NCI-H226 (cell line): ENCODE measurements at places on chromosomes 13 and 19.
A peak's percentile ranks its signal among the peaks of the same experiment; 100 is the strongest.

DNA sequence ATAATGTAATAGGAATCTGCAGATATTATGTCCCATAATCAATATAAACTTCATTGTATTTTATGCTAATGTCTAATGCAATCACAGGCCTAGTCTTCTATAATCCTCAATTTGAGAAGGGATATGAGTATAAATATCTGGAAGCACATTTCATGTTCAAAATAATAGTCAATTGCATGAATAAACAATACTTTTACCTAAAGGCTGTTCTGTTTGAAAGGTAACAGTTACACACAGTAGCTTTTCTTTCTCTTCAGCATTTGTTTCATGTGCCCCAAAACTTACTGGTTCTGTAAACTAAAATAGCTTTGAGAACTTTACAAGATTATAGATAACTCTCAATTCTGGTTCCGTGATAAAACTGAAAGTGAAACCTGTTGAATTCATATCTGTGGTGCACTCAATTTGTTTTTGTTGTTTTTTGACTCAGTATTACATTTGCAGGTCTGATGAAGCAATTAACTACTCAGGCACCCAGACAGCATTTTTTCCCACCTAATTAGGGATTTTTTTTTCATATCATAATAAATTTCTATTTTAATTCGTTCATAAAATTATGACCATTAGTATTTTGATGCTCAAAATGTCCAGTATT is 1193.8 kb downstream of the SLITRK1 start:
- DNase-seq: no peak

DNA sequence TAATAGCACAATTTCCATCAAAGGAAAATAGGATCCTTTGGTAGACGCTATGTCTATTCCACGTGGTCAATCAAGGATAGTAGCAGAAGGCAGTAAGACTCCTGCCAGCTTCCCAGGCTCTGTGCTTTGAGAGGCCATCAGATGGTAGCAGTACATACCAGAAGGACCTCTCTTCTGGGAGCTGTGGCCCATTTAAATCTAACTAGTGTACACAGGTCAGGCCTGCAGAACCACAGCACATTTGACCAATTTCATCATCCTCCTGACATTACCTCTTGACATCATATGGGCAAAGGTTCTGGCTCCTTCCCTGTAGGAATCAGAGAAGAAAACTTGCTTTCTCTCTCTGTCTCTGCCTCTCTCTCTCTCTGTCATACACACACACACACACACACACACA is 229.6 kb upstream of the HTR2A start:
- DNase-seq: no peak

DNA sequence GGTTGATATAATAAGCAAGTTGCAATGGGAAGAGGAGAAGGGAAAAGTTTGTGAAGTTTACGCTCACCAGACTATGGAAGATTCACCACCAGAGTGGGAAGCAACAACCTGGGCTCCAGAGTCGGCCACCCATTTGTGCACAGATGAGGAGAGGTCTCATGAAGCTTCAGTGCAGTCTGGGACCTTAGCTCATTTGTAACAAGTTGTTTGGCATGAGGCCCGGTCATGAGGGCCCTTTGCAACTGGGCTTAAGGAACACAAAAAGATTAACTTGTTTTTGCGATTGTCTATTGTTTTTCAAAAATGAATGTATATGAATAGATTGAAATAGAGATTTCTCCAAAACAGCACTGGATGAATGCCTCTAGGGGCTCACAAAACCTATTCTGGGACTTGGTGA is 94.2 kb downstream of the ZNF737 start:
- no peak for DNase-seq

DNA sequence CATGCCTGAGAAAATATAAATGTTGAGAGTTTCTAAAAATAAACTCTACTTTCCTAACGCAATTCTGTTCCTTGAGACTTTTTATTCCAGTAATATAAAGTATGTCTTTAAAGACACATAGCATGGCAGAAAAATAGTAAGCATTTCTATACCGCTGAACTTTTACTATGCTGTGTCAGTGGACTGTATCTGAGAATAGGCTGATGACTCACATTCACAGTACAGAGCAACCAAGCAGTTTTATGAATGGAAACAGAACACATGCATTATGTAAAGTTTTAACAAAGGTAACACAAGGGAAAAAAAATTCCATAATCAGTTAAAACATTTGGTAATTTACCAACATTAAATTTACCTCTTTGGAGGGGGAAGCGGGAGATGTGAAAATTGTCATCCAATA is 38.4 kb downstream of the ZDHHC20 start:
- DNase-seq: no peak

- no peak for DNase-seq
Observed at GRCh38 chr19:40228346-40228745, 1.9 kb upstream of the CCNP start.

DNA sequence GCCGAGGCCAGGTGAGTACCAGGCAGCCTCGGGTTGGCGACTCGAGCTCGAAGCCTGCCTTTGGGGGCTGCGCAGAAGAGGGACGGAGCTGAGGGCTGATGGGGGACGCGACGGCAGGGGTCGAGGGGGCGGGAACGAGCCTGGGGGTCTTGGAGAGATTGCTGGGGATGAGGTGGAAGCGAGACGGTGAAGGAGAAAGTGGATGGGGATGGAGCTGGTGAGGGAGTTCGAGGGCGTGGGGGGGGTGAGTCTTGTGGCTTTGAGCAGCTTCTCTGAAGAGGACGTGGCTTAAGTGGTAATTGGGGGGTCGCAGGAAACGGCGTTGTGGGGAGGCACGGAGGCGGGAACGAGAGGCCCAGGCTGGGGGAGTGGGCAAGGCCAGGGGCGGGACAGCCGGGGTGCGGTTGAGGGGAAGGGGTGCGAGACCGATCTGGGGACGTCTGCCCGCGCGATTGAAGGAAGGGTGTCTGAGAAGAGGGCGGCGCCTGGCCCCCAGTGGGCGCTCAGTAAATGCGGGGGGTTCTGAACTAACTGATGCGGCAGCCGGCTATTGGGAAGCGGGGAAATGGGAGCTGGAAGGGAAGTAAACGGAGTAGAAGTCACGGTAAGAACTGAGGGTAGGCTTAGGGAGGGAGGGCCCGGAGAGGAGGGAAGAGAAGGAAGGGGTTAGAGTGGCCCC is 426 bp downstream of the MYO9B start:
- no peak for DNase-seq

- no peak for DNase-seq
Observed at GRCh38 chr13:40160618-40161350, 505.3 kb downstream of the COG6 start.

GRCh38 chr19:8609279-8610040 is 1.1 kb downstream of the ADAMTS10 start:
- peak; percentile 59 for DNase-seq

DNA sequence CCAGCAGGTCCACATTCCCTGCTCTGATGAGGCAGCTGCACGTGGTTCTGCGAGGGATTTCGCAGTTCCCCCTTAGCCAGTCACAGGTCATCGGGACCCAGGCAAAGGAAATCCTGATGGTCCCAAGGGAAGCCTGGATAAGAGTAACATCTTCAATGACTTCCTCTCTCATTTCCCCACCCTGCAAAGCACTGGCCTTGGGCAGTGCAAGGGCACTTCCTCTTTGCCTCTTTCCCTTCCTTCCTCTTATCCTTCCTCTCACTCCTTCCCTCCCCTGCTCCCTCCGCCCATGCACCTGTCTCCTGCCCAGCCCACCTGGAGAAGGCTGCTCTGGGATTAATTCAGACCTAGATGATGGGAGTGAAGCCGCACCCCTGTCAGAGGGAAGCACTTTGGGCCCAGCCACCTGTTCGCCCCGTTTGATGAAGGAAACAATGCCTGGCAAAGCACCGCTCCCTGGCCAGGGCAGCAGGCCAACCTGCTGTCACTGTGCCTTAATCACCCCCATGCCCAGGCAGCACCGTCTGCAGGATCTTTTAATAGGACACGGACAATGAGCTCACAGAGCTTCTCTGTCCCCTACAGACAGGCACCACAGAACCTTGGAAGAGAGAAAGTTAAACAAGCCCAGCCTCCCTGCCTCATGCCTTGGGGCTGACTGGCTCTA is 113.5 kb upstream of the PABPC3 start:
- no peak for DNase-seq

- no peak for DNase-seq
Observed at GRCh38 chr13:113441661-113442060, 11.6 kb downstream of the ADPRHL1 start.

DNA sequence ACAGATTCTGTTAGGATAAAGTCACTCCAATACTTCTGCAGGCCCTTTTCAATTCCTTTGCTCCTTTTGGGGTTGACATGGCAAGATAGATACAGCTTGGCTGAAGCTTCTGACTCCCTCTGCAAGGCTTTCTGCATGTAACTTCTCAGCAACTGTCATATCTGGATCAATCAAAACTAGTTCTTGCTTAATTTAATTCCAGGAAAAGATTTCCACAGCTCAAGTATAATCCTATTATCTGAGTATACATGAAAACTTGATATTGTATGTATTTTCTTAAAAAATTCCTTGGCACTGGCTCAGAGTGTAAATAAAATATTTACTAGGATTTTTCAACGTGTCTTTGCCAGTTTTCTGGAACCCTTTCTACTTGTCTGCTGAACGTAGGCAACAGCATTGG is 109.6 kb downstream of the STARD13 start:
- no peak for DNase-seq

DNA sequence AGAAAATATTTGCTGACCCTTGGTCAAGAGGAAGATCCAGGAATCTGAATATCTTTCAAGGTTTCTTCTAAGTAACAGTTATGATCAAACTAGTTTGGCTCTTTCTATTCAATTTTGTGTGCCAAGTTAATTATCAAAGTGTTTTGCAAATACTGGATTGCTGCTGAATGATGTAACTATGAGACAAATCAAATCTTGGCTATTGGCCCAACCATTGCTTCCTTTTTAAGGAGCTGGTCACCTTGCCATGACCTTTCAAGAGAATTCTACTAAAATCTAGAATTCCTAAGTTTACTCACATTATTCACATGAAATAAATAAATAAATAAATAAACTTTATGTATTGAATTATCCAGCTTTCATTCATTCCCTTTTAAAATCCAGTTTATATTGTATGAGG is 371.8 kb downstream of the SLITRK6 start:
- no peak for DNase-seq

DNA sequence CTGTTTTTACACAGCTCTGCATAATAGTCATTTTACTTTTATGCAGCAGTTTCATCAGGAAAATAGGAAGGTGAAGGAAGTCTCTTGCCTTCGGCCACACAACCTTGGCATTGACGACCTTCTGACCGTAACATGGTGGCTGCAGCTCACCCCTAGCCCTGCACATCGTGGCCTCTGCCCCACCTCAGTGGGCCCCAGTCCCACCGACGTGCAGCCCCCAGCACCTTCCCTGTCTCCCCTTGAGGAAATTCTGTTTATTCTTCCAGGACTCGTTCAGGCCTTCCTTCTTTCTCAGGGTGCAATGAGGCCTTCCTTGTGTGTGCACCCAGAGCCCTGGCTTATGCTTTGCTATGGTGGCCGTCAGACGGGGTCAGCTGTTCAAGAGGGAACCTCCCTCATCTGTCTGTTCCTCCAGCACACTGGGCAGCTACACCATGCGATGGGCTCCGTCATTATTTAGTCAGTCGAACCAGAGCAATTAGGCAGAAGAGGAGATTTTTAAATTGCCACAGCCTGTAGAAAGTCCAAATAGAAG is 33.3 kb downstream of the TMEM255B start:
- DNase-seq: no peak

DNA sequence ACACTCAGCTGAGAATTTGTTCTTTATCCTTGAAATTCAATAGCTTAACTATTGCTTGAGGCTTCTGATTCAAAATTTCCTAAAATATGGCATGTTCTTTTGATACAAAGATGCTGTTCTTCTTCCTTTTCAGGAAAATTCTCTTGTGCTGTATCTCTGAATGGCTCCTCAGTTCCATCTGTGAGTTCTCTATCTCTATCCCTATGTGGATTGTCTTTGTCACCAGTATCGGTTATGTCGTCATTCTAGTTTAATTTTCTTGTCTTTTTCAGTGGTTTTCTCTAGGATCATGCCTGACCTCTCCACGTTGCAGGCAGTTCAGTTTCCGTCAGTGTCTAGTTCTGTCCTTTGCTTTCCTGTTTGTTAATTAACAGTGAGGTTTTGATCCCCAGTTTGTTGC is 104.6 kb upstream of the GJB6 start:
- no peak for DNase-seq

- DNase-seq: peak; percentile 94
Observed at GRCh38 chr19:11530432-11530831, 1.5 kb upstream of the ECSIT start.

DNA sequence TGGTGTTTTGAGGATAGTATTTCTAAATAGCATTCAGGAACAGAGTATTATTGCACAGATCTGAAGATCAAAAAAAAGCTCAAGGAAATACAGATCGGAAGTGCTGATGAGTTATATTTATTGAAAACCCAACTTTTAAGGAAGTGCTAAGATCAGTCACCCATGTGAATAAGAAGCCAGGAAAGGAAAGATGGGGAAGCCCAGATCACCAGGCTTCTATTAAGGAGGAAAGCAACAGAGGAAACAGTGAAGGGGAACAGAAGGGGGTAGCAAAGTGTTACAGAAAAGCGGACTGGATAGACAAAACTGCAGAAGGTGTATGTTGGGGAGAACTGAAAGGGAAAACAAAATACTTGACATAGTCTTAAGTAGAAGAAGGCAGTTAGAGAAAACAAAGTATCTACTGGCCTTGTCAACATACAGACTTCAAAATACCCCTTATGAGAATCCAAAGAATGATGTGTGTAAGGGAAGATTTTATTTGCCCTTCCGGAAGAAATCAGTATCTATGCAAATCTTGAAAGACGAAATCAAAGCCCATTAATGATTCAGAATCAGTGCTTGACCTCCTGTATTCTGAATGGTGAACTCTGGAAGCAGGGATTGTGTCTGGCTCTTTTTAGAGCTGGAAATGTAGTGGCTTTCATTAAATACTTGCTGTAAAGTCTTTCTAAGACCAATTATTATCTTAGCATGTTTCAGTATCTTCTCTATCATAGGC is 12.1 kb downstream of the UFM1 start:
- no peak for DNase-seq

DNA sequence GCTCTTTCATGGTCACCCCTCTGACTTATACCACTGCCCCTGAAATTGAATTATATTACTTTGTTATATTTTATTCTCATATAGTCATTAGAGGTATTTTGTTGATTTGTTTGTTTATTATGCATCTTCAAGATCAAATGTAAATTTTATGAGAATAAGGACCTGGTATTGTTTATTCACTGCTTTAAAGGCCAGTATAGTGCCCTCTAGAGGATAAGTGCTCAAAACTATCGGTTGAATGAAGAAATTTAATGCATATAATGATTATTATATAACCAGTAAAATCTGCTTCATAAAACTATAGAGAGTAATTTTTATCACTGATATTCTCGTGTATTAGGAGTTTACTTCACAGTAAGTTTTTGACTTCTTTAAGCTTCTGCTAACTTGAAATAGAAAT is 1401.9 kb downstream of the SLITRK1 start:
- DNase-seq: no peak
